ENCODE measurements at places on chromosomes 7 and 10. TPM values are rescaled to one million over a fixed set of nuclear protein-coding genes. Genes with fewer than 3 reads are reported as not detected.

Gene TCAF2
- 6.7 TPM for total RNA-seq

DNA sequence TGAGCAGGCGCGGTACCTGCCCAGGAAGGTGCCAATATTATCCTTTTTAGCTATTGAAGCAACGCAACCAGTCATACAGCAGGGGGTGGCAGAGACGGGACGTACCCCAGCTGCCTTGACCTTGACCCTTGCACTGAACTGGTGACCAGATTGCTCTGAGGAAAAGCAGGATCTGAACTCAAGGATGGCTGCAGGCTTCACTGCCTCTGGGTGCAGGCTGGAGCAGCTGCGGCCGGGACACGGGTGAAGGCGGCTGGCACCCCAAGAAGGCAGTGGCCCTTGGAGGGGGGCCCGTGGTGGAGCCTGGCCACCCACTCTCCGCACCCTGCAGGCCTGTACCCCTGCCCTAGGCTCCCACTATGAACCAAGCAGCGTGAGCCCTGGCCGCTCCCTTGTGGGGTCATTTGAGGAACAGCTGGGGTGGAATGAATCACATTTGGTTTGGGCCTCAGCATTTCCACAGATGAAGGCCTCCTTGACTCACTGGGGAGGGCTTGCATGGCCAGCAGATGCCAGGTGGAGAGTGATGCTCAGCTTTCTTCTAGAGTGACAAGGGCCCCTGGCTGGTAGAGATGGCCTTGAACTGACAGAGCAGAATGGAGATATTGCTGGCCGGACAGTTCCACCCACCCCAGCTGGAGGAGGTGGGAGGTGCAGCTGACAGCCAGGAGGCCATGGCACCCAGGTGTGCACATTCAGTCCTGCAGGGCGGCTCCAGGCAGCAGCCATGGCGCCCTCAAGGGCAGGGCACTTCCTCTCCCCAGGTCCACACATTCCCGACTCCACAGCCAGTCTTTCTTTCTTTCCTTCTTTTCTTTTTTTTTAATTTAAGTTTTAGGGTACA lies 218.7 kb downstream of the WDR37 start:
- DNase-seq, result no peak

DNA sequence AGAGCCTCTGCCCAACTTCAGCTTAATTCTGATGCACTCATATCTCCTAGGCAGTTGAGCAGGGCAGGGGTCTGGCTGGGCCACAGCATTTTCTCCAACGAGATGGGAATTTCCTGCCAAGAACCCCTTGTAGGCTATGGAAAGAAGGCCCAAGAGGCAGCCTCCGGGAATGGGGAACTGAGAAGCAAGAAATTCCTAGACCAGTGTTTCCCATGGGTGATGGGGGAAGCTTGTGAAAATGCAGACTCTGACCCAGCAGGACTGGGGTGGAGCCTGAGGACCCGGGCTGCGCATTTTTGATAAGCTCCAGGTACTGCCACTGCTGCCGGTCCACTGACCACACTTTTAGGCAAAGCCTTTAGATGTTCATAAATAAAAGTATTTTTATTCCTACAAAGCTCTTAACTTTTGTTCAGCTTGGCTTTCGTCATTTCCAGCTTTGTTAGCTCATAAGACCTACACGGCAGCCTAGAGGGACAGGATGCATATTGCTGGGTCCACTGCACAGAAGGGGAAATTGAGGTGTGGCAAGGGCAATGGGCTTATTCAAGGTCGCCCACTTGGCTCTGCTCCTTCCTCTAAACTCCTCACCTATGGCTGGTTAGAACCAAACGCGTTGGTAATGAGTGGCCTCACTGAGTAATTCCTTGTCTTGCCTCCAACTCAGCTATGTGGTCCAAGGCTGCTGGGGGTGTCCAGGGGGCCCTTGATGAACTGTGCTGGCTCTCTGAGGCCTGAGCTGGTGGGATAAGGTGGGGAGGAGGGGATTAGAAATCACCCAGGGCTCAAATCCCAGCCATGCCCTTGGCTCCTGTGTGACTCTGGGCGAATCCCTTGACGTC lies 29.5 kb downstream of the ZCCHC24 start:
- no peak for DNase-seq

DNA sequence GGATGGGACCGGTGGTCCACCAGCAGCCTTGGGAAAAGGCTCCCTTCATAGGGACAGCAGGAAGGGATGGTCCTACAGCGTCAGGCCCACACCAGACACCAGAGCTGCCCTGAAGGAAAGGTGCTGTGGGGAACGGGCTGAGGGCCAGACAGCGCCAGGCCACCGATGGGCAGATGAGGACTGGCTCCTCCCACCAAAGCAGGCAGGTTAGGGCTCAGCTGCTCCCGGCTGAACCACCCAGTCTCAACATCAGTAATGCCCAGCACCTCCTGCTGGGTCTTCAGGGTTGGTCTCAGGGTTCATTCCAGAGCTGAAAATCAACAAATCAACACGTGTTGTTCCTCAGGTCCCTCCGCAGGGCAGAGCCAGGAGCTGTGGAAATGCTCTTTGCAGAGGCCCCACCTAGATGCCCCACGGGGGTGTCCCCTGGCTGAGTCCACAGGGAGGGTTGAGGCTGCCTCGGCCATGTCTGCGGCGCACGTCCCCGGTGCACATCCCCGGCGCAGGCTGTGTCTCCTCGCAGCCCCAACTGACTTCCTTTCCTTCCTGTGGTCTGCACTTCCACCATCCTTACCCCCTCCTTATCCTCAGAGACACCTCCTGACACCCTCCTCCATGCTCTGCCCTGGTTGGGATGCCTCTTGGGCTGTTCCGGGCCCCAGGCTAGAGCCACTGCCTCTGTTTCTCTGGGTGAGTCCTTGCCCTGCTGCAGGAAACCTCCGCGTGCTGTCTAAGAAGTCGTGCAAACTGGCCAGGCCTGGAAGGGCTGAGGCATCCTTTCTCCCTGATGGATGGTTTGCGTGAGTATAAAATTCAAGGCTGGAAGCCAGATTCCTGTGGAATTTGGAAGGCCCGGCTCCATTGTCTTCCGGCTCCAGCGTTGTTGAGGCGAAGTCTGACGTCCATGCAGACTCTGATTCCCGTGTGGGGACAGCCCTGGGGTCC lies 32.8 kb upstream of the CFAP46 start:
- DNase-seq, result no peak

Gene GPR85
- 7.0 TPM for total RNA-seq

DNA sequence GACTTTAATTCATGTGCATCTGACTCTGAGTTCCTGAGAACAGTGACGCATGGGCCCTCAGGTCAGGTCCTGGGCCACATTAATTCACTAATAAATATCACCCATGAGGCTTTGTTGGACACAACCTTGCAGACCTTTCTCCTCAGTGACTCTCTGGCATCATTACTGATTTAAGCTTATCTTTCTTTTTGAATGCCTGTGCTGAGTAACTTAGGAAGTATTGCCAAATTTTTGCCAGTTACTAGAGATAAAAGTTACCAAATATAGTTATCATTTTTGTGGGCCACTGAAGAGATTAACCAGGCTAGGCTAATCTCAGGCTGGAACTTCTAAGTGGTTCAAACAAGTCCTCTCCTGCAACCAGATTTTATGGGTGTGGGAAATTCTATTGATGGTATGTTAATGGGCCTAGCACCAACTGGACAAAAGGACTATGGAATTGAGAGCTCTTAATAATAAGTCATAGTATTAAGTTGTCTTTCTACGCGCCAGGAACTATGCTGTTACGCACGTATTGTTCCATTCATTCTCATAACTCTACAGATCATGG lies 28.8 kb upstream of the PRTFDC1 start:
- peak; percentile 39 for DNase-seq

DNA sequence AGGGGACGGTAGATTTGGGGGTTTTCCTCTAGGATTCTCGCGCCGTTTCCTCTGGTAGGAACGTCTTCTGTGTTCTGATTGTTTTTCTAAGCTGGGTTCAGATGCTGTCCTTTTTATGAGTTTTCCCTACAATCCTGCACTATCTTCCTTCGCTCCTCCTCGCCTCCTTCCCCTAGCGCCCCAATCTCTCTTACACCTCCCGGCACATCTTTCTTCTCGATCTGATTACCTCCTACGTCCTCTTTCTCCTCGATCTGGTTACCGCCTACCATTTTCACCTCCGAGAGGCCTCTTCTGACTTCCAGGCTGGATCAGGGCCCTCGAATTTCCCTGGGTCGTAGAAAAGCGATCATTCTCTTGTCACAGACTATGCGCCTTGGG lies 413 bp downstream of the BUD31 start:
- DNase-seq, result peak; percentile 19

- no peak for DNase-seq
Measured at GRCh38 chr7:50121286-50121685, 28.2 kb upstream of the ZPBP start.

GRCh38 chr10:35456153-35456720 lies 119.9 kb downstream of the CCNY start:
- DNase-seq, result no peak

Gene FAM180A
- 1.7 TPM for total RNA-seq

Gene NPSR1
- not detected for total RNA-seq

DNA sequence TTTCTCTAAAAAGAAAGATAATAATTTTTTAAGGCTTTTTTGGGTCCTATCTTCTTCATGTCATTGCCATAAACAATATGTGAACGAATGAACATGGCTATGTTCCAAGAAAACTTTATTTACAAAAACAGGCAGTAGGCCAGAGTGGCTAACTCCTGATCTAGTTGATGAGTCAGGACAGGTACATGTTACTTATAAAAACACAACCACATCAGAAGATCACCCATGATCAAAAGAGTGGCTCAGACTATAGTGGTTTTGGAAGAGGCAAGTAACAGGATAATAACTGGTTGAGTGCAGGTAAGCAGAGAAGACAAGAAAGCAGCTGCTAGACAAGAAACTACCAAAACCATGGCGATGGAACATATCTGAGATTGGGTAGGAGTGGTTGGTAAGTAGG lies 468.7 kb downstream of the KCNMA1 start:
- DNase-seq, result no peak

Gene RBP4
- total RNA-seq, result 6.5 TPM

DNA sequence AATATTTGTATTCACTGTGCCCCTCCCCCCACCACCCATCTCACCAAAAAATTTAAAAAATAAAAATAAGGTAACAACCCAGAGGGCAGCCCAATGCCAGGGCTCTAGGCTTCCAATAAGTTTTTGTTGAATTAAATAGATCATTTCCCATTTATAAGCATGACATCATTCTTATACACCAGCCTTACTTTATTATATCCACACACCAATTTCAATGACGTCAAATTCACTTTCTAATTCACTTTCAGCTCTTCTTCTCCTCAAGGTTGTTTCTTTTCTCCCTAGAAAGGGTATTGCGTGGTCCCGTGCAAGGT lies 1.2 kb upstream of the DKK1 start:
- no peak for DNase-seq

DNA sequence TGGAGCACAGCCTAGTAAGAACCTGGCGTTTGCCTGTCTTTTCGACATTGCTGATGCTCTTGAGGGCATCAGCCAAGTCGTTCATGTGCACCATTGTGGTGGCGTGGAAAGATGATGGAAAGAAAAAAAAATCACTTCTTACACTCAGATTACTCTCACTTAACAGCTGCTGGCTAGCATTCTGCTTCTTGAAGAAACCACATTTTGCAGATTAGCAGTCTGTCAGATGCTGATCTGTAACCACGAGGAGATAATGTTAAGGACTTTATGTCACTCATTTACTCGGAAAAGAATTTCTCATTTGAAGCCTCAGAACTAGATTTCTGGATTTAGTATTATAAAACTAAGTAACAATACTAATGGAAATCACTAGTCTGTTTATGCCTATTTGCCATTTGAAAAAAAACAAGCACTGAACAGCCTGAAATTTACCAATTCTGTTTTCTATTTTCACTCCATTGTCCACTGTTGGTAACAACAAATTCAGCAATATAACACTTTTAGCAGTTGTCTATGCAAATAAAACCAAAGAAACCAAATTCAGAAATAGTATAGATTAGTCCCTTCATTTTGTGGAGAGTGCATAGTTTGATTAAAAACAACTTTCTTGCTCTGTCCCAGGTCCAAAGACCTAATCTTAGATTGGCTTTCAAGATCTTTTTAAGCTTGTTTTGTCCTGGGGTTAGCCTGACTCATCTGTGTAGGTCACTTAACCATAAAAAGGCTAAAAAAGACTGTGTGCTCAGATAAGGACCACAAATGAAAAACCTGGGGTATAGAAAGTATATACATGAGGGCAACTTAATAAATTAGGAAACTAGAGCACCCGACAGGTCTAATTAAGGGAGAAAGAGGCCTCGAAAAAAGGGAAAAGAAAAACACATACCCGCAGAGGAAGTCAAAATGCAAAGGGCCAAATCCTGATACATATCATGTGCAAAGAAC lies 67.5 kb downstream of the NT5C2 start:
- peak; percentile 62 for DNase-seq

GRCh38 chr7:132866144-132866531 lies 215.8 kb downstream of the CHCHD3 start:
- no peak for DNase-seq

DNA sequence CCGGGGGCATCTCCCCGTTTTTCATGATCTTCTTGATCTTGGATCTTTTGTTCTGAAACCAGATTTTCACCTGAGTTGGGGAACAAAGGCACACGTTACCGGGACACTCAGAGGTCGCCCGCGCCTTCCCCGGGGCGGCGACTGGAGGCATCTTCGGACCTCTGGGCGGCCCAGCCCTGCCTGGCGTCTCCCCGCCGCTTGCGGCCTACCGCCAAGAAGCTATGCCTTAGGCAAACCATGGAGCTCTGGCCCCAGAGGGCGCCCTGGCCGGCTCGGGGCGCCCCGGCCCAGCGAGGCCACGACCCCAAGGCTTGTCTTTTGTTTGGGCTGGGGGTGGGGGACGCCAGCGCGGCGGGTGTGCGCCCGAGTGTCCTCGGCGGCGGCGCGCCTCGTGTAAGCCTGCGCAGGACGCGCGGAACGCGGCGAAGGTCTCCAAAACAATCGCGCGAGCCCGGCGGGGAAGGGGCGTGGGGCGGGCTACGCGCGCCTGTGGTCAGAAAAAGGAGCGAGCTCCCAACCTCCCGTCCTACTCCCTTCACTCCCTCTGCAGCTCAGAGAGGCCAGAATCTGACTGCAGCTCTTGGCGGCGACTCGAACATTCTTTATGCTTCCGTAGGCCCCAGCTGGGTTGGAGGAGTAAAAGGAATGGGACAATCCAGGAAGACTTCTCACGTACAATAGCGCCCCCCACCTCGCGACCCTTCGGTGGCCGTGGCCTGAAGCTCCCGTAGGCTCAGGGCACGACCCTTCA lies 3.5 kb downstream of the DLX5 start:
- no peak for DNase-seq

GRCh38 chr7:18927134-18927533 lies 190.3 kb downstream of the TWIST1 start:
- DNase-seq, result no peak

Gene HOXA7
- 0.72 TPM for total RNA-seq

- no peak for DNase-seq
Measured at GRCh38 chr7:50207251-50207564, 97.3 kb upstream of the IKZF1 start.

Gene PCLO
- total RNA-seq, result 6.7 TPM

- DNase-seq, result no peak
Measured at GRCh38 chr7:44473295-44473694, 17.2 kb downstream of the NUDCD3 start.

- DNase-seq, result no peak
Measured at GRCh38 chr10:77371848-77372799, 265.5 kb downstream of the KCNMA1 start.

DNA sequence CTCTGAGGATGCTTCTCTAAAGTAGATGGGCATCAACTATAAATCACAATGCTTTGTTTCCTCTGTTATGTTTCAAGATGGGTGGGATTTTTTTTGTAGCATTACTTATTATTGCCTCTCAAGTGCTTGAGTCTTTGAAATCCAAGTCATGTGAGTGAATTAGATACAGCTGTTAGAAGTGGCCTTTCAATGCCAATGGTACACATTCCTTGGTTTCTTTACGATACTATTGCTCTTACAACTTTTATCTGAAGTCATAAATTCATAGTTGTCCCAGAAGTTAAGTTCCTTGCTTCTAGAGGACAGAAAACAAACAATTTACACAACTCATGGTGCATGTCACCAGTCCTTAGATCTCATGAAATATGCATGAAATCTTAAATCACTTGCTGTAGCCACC lies 15.5 kb downstream of the CFTR start:
- DNase-seq, result no peak

Measured in umbilical cord (tissue), 2 donors.